ENCODE measurements at places on chromosomes 2 and 18. TPM values are rescaled to one million over a fixed set of nuclear protein-coding genes. Genes with fewer than 3 reads are reported as not detected.
A peak's percentile ranks its signal among the peaks of the same experiment; 100 is the strongest.

RGPD3 gene
- total RNA-seq: 0.06 TPM

DNA sequence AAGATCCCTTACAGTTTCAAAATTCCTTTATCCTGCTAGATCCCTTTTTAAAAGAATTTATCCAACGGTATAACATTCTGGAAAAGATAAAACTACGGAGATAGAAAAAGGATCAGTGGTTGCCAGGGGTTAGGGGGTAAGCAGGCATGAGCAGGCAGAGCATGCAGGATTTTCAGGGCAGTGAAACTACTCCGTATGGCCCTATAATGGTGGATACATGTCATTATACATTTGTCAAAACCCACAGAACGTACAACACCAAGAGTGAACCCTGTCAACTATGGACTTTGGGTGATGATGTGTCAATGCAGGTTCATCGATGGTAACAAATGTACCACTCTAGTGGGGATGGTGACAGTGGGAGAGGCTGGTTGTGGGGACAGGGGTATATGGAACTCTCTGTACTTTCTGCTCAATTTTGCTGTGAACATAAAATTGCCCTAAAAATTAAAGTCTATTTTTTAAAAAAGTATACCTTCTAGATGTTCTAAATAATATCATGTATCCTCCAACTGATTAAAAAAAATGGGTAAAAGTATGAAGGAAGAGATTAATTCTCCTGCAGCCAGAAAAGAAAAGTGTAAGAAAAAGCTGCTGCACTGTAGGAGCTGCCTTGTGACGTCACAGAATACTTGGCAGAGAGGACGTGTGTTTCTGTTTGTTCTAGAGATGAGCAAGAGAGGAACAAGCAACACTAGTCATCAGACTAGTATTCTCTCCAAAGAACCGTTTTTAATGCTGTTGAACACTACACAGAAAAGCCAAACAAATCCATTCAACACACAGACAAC is 23.6 kb downstream of the ANKRD44 start:
- DNase-seq: peak; percentile 77

TXNDC2 gene
- total RNA-seq: 0.06 TPM

DNA sequence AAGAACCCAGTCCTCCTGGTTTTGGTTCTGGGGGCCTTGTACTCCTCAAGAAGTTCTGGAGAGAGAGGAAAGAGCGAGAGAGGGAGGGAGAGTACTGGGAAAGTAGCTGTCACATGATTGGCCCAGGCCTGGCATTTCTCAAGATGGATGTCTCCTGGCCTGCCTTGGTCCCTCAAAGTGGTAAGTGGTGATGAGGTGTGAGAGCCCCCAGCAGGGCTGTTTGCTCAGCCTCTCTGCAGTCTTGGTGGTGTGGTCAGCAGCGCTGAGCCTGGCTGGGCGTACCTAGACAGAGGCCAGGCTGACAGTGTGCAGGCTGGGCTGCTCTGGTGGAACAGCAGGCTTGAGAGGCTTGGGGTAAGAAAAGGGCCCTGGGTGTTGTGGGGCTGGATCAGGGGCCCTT is 2.5 kb downstream of the SPEG start:
- DNase-seq: no peak

GPR45 gene
- total RNA-seq: not detected

DNA sequence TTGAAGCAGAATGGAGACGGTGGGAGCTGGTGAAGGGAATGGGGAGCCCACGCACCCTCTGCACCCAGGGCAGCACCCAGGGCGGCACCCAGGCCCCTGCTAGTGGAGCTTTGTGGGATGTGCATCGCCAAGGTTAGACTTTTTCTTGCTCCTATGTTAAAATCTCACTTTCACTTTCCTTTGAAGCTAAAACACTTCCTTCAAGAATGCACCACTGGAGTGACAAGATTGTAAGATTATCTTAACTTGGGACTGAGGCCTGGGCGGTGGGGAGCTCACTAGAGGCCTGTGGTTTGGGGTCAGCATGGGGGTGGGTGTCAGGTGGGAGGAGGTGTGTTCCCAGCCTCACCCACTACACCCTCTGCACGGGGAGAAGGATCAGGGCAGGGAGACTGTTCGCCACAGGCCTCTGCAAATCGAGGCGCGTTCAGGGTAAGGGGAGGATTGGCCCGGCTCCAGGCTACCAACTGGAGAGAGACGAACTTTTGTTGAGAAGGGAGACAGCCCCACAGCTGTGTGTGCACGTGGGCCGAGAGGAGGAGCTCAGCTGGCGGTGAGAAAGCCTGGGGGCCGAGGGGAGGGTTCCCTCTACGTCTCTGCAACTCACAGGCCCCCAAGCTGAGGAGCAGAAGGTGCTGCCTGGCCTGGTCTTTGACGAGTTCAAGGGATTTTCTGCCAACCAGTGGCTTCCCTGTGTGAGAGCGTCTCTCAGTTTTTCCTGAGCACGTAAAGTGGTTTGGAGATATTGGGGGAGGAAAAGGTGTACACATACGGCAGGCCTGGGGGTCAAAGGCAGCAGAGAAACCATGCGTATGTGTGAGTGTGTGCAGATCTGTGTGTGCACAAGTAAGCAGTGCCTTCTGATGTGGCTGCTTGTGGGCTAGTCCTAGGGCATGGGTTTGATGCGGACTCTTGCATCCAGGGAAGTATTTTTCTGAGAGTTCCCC is 147.7 kb downstream of the KLHL29 start:
- DNase-seq: no peak

DNA sequence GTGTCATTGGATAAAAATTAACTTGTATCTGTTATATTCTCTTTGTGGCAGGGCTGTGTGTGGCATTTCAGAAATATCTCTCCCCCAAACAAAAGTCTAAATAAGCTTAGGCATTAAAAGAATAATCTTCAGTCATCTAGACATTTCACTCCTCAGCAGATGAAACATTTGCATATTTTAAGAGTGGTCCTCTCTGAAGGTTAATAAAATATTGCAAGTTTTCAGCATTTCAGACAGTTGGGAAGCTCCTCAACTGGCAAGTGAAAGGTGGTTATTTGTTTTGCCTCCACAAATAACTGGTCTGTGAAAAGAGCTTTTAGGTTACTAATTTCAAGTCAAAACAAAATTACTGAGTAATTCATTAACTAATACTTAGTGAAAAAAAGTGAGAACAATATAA is 462.6 kb downstream of the EPHA4 start:
- DNase-seq: no peak

GRCh38 chr18:45510656-45511055 is 104.6 kb upstream of the SLC14A2 start:
- DNase-seq: no peak

L3MBTL4 gene
- 2.8 TPM for total RNA-seq

CAPN14 gene
- total RNA-seq: 0.11 TPM

SOCS6 gene
- 17.0 TPM for total RNA-seq

DNA sequence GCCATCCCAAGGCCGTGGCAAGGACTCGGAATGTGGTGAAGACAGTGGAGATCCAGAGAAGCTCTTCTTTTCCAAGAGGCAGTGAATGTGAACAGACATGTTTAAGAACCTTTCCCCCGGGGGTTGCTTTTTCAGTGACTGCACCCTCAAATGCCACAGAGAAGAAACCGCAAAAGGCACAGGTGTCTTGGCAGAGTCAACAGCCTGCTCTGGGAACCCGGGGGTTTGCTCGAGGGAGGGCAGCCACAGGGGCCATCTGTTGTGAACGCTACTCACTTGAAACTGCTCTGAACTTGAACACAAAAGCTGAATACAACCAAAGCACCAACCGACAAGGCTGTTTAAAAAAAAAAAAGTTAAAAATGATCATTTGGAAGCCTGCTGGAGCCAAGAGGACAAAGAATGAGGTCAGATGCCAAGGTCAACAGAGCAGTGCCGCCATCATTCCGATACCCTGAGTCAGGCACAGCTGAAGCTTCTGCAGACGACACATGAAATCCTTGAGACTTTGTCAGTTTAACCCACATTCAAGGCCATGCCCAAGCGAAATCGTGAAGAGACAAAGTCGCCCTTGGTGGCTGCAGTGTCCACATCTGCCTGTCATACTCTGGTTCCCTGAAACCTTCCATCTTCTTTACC is 47.4 kb downstream of the PSMG2 start:
- no peak for DNase-seq

DNA sequence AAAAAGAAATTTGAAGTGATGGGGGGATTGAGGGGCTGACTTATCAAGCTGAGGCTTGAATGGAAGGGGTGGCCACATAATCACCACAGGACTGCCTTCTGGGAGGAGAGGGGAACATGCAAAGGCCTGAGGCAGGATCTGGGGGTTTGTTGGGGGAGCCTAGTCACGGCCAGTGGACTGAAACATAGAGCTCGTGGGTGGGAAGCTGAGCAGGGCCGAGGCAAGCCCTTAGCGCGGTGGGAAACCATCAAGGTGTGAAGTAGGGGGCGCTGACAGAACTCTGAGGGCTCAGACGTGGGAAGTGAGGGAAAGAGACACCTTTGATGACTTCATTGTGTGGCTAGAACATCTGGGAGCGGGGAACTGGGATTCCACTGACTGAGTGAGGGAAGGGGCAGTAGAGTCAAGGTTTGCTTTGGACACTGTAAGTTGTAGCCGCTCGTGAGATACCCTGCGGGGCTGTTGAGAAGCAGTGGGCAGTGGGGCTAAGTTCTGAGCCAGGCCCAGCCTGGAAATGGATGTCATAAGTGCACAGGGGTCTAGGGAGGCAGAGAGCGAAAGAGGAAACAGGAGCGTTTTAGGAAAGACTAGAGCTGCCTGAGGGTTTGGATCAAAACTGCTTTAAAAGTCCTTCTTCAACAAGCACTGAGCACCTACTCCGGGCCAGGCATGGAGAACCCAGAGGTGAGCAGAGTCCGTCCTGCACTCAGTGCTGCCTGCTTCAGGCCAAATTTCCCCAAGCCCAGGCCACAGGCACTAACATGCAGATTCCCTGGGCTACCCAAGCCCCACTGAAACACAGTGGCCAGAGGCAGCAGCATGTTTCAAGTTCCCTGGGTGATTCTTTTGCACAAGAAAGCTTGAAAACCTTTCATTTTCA is 686 bp upstream of the SNORC start:
- no peak for DNase-seq

FKBP7 gene
- 29.0 TPM for total RNA-seq

DNA sequence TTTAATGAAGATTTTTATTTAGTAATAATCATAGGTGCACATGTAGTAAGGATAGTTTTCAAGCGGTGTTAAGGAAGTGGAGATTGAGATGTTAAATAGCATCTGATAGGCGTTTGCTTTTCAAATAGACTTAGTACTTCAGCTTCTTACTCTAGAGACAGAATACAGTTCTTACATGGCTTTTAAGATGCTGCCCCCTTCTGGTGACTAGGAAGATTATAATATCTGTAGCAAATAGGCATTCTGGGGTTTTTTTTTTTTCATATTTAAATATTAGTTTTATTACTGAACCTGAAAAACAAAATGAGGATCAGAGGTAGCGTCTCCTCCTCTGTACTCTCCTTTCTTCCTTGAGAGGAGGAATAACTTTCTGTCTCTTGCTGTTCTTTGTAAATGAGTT is 100.2 kb downstream of the AGAP1 start:
- peak; percentile 66 for DNase-seq

GRCh38 chr2:109428841-109429566 is 184.8 kb downstream of the SEPTIN10 start:
- no peak for DNase-seq

All from Daoy (cell line).